Caco-2 (cell line): ENCODE measurements at places on chromosomes 16 and 17.
A peak's percentile ranks its signal among the peaks of the same experiment; 100 is the strongest.

DNA sequence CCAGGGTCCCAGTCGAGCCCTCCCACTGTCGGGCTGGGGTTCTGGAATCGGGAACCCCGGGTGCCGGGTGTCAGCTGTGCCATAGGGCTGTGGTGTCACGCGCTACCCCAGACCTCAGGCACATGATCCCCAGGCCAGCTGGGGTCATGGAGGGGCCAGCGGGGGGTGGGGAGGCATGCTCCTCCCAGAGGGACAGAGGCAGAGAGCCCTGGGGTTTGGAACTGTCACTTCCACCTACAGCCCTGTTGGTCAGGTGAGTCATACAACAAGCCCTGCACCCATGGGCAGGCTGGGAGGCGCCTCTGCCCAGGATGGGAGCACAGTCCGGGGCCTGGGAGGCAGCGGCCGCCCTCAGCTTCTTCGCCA lies 63.0 kb downstream of the BAIAP2 start:
- no peak for DNase-seq

GRCh38 chr17:47603830-47604597 lies 45.7 kb upstream of the KPNB1 start:
- no peak for DNase-seq

GRCh38 chr17:80830020-80830780 lies 161.4 kb upstream of the CHMP6 start:
- DNase-seq: no peak

DNA sequence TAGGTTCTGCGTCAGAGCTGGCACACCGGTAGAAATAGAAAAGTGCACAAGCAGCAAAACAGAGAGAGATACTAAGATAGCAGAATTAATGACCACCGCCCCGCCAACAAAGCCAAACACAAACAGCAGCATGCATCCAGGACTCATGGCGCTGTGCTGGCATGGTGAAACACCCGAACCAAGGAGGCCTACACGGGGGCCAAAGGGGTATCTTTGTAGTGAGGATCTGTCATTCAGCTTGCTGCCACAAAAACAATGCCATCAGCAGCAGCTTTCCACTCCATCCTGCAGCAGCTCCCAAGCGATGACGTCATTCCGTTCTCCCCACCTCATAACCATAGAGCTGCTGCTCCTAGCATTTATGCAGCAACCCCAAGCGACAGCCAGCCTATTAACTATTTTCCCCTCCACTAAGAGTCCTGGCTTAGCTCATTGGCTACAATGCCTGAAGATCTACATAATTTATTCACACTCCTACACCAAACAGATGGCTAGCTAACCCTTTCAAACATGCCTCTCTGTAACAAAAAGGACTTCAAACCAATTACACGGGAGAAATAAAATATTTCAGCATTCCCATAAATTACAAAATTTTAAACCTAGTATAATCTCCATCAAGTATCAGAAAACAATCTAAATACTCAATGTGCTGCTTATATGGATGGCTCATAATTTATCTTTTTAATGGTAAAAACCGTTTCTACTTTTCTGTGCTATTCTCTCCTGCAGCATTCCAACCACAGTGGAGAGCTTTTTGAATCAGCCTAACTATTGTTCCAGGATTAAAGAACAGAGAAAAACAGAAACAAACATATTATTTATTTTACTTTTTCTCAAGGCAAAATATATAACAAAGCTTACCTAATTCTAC lies 73.9 kb downstream of the SPAG9 start:
- no peak for DNase-seq

- no peak for DNase-seq
Observed at GRCh38 chr17:4003131-4003500, 38.9 kb upstream of the ATP2A3 start.

DNA sequence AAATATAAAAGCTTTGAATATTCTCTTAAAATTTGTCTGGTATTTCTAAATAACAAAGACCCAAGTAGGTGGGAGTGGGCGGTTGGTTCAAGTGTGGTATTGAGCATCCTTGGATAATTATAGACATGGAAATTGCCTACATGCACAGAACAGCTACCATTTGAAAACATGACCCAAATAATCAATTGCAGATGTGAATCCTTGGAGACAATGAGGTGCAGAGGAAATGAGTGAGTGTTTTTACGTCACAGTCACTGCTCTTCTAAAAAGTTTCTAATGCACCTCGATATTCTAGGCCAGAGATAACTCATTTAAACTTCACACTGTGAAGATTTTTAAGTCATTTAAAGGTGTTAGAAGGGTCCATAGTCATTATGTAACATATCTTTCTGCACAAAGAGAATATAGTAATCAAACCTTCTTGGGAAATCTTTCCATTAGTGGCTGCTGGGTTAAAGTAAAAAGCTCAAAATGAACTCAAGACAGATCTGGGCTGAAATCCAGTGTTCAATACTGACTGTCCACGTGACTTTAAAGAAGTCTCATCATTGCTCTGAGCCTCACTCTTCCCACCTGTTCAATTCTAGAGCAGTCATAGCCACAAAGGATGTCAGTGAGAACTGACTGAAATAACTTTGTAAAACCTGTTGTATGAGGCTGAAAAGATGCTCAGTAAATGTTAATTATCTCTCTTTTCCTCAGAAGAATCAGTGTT lies 144.5 kb downstream of the CDH11 start:
- DNase-seq: no peak

- peak; percentile 7 for DNase-seq
Observed at GRCh38 chr16:87389245-87389644, 2.9 kb upstream of the MAP1LC3B start.

DNA sequence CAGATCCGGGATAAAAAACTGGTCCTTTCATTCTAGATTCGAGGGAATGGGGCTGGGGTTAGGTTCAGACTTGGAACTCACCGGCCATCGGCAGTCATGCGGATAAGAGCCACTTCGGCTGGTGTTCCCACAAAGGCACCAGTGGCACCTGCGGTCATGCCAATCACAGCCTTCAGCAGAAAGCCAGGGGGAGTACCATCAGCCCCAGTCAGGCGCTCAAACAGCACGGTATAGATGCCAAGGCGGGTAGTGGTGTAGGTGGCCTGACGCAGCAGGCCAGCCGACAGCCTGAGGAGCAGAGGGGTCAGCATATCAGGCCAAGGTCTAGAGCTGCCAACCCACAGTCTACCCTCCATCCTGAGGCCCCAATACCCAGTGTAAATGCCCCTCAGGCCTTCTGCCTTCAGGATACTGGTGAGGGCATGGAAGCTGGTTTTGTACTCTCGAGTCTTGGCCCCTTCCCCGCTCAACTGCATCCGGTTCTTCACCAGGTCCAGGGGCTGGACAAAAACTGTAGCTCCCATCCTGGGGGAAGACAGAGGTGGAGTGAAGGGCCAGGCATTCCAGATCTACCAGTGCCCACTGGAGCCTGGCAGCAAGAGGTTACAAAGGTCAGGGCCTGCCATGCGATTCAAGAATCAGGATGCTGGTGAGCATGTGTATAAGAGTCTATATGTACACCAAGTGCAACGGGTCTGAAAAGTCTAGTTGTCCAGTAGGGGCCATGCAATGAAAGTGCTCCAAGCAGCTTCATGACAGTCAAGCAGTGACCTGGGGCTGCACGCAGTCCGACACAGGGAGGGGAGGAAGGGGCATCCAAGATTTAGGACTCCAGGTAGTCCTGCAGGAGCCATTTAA lies 929 bp downstream of the SLC25A11 start:
- no peak for DNase-seq

GRCh38 chr16:396605-397004 lies 394 bp upstream of the NME4 start:
- DNase-seq: no peak

GRCh38 chr17:77124192-77124889 lies 16.4 kb upstream of the SEC14L1 start:
- DNase-seq: no peak

GRCh38 chr17:72165192-72165866 lies 44.5 kb downstream of the SOX9 start:
- DNase-seq: no peak

GRCh38 chr17:7462474-7463371 lies 16.7 kb downstream of the ZBTB4 start:
- no peak for DNase-seq

- DNase-seq: no peak
Observed at GRCh38 chr16:29893553-29893952, 5.8 kb downstream of the SEZ6L2 start.

GRCh38 chr17:80008383-80008840 lies 27.3 kb downstream of the TBC1D16 start:
- peak; percentile 81 for DNase-seq
